ENCODE measurements at places on chromosomes 6 and 20.

GRCh38 chr20:62507991-62508640 lies 32.3 kb upstream of the GATA5 start:
- DNase-seq: no peak

DNA sequence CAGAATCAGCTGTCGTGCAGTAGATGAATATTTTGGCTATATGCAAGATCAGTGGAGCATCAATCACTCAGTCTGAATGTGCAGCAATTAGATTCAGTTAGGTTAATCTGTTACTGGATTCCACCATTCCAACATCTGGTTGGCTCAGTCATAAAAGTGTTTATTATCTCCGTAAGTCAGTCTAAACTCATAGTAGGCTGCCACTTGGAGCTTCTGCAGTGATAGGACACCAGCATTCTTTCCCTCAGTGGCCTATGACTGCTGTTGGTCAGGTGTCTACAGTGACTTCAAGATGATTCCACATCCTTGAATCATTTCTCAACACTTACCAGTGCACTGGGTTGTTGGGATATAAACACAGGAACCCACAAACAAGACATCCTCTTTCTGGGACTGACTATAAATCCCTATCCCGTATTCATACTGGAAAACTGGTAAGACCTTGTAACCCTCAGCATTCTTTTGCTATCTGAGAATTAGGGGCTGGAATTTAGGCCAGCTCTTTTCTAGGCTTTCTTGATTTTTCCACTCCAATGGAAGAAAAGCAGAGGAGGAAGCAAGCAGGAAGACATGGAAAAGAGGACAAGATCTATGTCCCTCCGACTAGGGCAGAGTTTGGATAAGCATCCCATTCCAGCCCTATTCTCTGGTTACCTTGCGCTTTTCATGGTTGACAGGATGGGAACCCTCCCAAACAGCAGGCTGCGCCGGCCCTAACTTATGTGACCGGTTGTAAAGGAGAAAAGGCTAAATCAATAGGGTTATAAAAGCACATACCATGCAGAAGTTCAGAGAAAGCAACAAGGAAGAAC lies 919.6 kb downstream of the KIF16B start:
- no peak for DNase-seq

GRCh38 chr20:53296451-53297153 lies 297.0 kb downstream of the ZNF217 start:
- DNase-seq: no peak

GRCh38 chr20:62500237-62500864 lies 24.6 kb upstream of the GATA5 start:
- DNase-seq: peak; percentile 78

DNA sequence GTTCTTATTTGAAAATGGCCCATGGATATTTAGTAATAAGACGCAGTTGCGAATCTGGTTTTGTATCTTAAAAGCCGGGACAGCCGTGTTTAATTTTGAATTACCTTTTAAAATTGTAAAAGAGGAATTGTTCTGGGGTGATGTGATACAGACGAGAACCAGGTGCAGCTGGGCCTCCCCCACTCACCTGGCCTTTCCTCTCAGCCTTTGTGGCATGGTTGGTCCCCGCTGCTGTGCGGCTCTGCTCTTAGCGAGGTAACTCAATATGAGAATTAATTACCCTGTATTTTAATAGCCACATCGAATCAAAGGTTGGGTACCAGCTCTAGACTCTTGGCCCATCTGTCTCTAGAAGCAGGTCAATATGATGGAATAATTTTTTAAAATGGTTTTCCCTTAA lies 56.5 kb upstream of the DACT2 start:
- DNase-seq: no peak

DNA sequence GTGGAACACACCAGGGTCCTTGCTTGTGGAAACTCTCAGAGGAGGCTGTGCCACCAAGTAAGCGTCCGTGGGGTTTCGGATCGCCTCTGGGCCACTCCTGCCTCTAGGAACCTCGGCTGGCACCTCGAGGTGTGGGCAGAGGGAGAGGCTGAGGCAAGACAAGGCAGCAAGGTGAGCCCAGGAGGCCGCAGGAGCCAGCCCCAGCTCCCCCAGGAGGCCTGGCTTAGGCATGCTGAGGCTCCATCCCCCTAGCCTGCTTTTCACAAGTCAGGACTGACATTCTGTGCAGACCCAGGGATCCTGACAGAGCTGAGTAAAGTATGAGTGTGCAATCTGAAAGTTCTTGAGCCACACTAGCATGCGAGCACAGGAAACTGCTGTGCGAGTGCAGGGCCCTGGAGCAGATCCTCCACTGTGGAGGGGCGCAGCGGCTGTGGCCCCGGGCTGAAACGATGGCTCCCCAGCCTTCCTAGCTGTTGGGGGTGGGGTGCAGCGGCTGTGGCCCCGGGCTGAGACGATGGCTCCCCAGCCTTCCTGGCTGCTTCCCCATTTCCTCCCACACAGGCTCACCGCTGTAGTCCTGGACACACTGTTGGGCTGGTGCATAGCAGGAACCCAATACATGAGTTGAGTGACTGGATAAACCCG lies 75.2 kb upstream of the CD93 start:
- DNase-seq: no peak

DNA sequence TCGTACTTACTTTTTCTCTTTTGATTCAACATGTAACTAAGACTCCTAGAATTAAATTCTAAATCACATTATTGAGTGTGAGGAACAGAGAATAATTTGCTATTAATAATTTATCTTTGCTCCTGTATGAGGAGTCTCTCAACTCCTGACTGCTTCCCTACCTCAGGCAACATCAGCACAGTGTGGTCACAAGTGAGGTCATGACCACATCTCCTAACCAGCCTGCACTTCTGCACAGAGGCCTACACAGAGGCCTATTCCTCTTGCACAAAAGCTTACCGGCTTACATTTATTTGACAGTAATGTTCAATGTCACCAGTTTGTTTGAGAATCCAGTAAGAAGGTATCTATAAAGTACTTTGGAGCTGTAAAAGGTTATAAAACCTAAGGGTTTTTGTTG lies 637.4 kb upstream of the MARCKS start:
- DNase-seq: no peak

DNA sequence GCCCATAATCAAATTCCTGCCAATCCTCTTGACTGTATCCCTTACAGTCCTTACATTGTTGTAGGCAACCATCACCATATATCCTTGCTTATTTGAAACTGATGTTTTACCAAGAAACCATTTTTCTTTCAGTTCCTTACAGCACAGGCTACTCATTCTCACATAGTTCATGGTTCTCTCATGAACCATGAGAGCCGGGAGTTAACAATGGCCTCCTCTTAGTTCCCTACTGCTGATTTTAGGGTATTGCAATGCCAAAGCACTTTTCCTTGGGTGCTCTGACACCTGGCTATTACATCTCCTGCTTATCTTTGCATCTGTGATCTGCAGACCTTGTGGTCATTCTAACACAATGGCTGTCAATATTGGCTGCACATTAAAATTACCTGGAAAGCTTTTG lies 133.4 kb downstream of the MYB start:
- no peak for DNase-seq

DNA sequence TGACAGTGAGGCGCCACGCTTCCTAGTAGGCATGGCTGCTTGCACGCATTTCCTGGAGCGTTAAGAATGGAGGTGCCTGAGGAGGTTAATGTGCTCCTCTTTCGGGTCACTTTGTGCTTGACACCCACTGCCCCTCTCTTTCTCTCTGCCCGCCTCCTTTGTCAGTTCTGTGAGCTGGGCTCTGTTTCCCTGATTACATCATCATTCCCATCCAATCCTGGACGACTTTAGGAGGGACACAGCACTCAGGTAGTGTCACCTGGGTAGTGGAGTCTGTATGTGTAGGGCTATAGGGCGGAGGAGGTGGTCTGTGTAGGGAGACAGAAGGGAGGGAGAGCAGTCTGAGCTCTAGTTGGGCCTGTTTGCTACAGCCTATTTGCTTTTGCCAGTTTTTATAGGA lies 136.8 kb downstream of the JARID2 start:
- no peak for DNase-seq
